ENCODE measurements at places on chromosomes 2 and 18.

GRCh38 chr2:68426848-68427579, 40.1 kb downstream of the FBXO48 start:
- DNase-seq = no peak

DNA sequence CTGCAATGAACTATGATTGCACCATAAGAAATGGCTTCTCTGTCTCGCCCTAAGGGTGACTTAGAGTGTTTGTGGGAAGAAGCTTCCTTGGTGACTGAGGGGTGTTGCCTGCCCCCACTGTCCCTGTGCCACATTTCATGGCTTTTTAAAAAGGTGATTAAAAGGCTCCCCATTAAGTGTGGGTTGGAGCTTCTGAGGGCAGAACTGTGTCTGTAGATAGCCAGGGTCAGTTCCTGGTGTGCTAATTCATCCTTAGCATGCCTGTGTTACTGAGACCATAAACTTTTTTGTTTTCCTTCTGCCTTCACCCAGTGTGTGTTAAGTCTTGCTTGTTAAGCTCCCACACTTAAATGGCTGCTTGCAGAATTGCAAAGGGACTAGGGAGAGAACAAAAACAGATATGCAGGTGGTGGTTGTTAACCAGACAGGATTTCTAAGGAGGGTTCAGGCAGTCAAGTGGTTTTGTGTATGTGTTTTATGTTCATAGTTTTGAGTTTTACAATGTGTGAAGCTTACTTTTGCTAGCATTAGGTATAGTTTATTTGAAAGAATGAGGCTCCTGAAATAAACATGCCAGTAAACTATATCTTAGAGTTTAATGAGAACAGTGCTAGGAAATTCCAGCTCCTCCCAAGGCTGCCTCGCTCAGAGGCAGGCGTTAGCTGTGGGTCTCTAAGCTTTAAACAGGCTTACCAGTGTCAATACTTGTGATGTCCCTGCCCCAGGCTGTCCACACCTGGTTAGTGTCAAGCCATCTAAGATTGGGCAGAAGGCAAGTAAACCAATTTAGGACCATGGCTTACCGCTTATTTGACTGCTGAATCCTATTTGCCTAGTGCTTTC, 14.5 kb downstream of the CERS6 start:
- no peak for DNase-seq

- no peak for DNase-seq
These were observed 8.6 kb downstream of the MREG start for GRCh38 chr2:216004697-216005283.

- DNase-seq = no peak
These were observed 27.4 kb downstream of the ASB18 start for GRCh38 chr2:236236559-236237452.

GRCh38 chr18:46588971-46589660, 67.9 kb downstream of the LOXHD1 start:
- no peak for DNase-seq

DNA sequence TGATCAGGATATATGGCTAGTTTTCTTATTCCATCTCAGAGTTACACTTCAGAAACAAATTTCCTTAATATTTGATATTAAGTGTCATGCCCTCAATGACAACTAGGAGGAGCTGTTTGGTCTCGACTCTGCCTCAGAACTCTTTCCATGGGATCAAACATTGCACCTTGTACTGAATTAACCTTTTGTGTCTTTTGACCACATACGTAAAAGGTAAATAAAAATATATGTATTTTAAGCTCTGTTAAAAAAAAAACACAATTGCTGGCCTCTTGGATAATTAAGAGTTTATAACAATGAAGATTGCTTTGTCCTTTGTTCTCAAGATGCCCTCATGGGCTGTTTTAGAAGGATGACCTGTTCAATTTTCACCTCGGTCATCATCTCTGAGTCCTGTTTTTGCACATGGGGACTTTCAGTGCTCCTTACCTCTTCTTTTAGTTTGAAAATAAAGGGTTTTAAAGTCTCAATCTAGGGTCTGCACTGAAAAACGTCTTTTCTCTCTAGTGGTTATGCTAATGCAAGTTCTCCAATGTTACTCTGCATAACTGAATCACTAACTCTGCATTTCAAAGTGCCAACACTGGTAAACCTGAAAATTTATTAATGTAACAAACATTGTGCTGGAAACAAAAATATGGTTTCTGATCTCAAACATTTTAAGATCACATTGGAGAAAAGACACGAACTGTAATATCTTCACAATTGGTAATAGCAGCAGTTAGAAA, 18.8 kb upstream of the FN1 start:
- no peak for DNase-seq

DNA sequence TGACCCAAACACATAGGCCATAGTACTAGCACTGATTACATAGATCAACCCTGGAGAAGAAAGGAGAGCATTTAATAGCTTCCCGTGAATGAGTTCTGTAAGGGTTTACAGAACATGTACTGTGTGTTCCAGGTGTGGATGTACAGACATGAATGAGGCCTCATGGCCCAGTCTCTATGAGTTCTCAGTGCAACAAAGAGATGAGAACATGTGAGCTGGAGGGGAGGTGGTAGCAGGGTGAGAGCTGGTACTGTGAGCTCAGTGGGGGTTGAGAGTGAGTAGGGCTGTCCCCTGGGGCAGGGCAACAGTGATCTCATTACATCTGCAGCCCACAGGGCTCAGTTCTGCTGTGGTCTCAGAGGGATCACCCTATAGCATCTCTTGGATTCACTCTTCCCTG, 42.6 kb upstream of the SPRED2 start:
- no peak for DNase-seq

GRCh38 chr2:64329848-64330247, 124.1 kb upstream of the LGALSL start:
- DNase-seq = no peak

DNA sequence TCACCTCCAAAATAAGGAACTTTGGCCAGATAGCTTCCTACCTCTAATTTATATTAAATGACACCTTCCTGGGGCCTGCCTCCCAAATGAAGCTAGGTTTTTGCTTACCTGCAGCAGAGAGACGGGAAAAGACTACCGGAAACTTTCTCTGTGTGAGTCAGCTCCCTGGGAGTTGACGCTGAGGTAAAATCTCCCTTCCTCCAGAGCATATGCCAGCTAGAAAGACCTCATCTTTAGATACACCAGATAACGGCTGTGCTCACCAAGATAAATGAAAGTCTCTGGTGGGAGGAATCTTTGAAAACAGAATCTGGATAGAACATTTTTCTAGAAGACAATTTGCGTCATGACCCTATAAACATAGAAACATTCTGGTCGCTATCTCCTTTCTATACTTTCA, 99.7 kb upstream of the RFX8 start:
- no peak for DNase-seq

All from Ammon's horn (tissue), 1 donor.